SIG-M5 (cell line): ENCODE measurements at places on chromosomes 3 and 15.

- no peak for DNase-seq
These were observed 77.1 kb downstream of the PEAK1 start for GRCh38 chr15:77342807-77343206.

GRCh38 chr3:120449701-120450599 lies 842 bp downstream of the FSTL1 start:
- no peak for DNase-seq

- no peak for DNase-seq
These were observed 236.2 kb downstream of the ITPR1 start for GRCh38 chr3:4729061-4729973.

DNA sequence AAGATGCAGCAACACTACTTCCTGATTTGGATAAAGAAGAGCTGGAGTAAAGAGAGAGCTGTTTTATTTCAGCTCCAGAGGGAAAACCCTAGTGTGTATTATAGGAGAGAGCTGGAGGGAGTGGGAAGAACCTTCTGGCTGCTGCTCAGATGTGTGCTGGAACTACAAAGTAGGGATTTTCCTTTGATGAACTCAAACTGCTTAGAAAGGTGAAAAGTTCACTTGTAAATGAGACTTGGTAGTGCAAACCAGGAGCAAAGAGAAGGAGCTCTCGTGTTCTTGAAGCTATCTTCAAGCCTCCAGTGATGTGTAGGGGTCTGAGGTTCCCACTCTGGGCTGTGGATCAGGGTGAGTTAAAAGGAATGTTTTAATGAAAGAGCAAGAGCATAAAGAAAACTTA lies 110.4 kb downstream of the EDEM1 start:
- no peak for DNase-seq

GRCh38 chr3:88137836-88138235 lies 11.9 kb upstream of the C3orf38 start:
- no peak for DNase-seq

DNA sequence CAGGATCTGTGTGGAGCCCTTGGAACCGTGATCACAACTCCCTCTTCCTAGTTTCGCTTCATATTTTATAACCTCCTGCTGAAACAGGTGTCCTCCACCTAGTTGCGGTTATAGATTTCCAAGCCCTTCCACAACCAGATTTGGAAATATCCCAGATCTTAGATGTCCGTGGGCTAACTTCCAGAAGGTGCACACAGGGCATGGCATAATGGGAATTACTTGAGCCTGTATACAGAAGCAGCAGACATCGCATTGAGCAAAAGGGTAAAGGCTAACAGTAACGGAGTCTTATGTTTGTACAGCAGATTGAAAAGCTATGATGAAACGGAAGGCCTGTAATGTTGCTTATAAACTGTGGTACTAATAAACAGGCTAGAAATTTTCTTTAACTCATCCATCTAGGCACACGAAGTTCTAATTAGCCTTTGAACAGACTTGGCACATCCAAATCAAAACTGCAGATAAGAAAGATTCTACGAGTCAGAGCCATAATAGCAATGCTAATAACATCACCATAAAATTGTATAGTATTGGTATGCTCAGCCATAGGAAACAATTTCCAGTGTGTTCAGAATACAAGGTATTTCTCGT lies 1.2 kb upstream of the USF3 start:
- no peak for DNase-seq

DNA sequence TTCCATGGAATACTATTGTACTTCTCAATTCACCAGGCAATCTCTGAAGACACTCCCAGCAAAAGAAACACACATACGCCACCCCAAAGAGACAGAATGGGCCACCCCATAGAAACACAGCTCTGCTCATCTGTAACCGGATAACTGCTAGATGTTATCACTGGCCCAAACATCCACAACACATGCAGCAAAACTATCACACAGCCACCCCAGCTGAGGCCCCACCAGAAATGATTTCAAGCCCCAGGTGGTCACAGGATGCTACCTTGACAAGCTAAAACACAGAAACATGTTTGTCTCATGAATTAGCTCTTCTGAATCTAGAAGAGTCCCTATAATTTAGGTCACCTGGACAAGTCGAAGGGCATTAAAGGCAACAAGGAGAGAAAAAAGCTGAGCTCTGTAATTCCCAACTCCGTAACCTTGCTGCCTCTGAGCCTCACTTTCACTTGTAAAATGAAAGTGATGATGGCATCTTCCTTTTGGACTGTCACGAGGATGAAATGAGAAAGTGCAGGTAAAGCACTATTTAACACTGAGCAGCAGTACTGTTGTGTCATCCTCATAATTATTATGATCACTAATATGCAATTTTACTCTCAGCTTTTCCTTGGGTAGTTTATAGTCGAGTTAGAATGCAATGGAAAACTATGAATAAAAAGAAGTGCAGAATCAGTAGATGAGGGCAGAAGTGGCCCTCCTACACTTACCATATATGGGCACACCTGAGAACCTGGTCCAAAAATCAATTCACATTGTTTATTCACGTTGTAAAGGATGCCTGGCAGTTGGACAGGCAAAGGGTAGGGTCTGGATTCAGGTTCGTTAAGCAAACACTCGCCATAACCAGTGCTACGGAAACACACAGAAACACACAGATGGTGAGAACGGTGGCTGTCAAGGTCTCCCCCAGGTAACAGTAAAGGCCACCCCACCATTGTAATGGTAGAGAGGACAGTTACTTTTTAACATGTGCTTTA lies 38.6 kb downstream of the ADAMTS9 start:
- no peak for DNase-seq

- DNase-seq, result no peak
These were observed 999.7 kb upstream of the ALCAM start for GRCh38 chr3:104367000-104367399.

- DNase-seq, result no peak
These were observed 32.7 kb downstream of the MME start for GRCh38 chr3:155112661-155113389.

- DNase-seq, result no peak
These were observed 129.9 kb downstream of the RORA start for GRCh38 chr15:61099020-61099810.

DNA sequence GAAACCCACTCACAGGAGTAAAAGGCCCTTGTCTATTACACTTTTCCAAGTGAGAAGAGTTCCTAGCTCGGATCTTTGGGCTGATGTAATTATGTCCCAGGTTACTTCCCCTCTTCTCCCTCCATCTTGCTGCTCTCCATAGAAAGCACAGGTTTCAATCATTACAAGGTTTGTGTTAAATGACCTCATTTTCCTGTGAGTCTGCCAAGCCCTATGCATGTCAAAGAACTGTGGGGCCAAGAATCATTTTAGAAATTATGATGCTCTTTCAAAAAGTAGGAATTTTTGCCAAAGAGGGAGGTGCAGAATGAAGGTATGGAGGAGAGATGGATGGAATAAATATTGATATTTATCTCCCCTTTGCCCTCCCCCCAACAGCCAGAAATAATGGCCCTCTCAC lies 129.3 kb upstream of the TPM1 start:
- DNase-seq, result no peak

GRCh38 chr3:51099794-51100535 lies 285.1 kb upstream of the MANF start:
- DNase-seq, result no peak

GRCh38 chr15:26870346-26870745 lies 3.5 kb downstream of the GABRA5 start:
- DNase-seq, result no peak

DNA sequence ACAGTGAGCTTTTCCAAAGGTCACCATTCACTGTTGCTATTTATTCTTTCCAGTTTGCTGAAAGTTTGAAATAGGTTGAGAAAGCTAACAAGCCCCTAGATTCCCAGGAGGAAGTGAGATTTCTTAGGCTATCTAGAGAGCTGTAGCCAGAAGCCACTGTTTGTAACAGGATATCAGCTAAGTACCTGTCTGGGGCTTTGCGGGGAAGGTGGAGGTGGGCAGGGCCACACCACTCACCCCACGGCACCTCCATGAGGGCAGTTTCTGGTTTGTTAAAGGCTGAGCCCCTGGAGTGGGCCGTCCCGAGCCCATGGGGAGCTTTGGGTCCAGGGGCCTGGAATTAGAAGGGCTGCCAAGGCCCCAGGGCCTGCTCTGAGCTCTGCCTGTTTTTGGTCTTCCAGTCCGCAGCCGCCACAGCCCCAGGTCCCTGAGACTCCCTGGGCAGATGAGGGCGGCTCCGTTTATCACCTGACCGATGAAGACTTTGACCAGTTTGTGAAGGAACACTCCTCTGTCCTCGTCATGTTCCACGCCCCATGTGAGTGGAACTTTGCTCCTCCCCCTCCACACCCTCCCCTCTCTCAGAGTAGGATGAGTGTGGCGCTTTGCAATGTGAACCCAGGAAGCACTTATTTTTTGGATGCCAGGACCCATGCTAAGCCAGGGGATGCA lies 63.4 kb downstream of the PDIA5 start:
- no peak for DNase-seq

- DNase-seq, result peak; percentile 10
These were observed 180.8 kb downstream of the KCNAB1 start for GRCh38 chr3:156300929-156301840.
